ENCODE measurements at places on chromosomes 16 and 17. TPM values are rescaled to one million over a fixed set of nuclear protein-coding genes. Genes with fewer than 3 reads are reported as not detected.

DNA sequence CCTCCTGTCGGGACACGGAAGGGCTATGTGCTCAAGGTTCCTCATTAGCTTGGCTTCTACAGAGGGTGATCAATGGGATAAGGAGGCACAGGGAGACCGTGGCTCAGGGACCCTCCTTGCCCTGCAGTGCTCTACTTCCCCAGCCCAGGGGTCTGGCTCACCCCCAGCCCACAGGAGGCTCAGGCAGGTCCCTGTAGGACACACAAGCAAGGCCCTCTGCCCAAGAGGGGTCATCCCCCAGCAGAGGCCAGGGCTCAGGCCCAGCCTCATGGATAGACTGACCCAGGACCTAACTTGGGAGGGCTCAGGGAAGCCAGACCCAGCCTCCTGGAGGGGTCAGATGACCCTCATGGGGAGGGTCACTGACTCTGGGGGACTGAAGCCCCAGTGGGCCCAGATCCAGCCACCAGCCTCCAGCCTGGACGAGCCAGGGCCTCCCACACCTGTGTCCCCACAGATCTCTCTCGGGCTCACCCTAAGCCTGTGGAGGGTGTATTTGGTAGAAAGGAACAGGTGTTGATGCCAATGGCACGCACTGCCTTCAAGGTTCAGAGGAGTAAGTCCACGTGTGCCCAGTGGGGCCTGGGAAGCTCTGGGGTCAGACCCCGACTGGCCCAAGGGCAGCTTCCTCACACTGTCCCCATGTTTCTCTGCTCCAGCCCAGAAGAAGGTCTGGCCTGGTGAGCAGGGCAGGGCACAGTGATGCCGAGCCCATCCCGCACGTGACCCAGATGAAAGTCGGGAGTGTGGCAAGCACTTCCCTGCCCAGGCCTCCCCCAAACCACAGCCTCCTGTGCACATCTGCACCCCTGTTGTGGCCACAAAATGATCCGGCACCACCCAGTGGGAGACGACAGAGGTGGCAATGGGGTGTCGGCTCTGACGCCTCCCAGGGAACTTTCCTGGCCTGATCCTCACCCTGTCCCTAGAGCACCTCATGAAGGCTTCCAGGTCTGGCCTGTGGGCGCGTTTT lies 10.9 kb upstream of the KRTAP17-1 start:
- H3K36me3 ChIP-seq, result no peaks in the 10 kb centered on the region
- no peak for DNase-seq
- H3K4me1 ChIP-seq, result no peaks in the 10 kb centered on the region
- no peak overlapping the region for H3K4me3 ChIP-seq

DNA sequence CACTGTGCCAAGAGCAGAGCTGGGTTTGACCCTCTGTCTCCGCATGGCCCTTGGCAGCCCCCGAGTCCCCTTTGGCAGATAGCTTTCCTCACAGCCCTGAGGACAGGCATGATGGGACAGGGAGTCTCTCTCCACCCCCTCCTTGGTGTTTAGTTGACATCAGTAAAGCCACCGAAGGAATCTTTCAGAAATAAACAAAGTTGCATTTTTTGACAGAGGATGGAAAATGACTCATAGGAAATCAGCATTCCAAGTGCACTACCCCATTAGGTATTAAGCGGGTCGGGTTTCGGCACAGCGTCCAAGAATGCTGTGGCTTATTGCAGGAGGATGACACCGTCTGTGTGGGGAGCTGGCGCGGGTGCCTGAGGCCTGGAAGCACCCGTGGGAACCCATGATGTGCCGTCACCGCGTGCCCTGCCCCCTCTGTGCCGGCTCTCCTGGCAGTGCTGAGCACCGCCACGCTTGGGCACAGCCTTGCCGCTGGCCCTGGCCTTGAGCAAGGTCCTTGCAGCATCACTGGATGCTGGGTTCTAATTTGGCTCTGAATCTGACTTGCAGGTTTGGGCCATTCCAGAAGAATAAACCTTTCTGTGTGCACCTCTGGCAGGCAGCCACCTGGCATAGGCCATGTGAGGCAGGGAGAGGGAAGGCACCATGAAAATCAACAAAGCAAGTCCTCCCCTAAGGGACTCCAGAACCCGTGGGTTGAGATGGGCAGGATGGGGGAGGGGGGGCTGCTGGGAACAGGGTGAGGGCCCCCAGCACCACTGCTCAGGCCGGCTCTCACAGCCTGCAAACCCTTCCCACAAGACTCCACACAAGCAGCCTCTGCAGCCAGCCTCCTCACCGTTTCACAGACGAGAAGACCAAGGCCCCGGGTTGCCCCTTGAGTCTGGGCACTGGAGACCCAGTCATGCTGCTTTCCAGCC lies 50.5 kb upstream of the ZNF469 start:
- H3K36me3 ChIP-seq, result no peaks in the 10 kb centered on the region
- peaks cover 9% of the 10 kb centered on the region for H3K27me3 ChIP-seq
- no peak overlapping the region for H3K27ac ChIP-seq
- no peak for DNase-seq
- peaks cover 4% of the 10 kb centered on the region for H3K4me1 ChIP-seq

GRCh38 chr16:3180445-3180878 lies 7.5 kb upstream of the OR1F1 start:
- no peak overlapping the region for H3K4me3 ChIP-seq
- no peaks in the 10 kb centered on the region for H3K36me3 ChIP-seq
- DNase-seq, result no peak
- H3K27me3 ChIP-seq, result peaks cover 72% of the 10 kb centered on the region
- H3K27ac ChIP-seq, result no peak overlapping the region

Gene FSCN2
- 5.5 TPM for total RNA-seq

All from activated B cell treated with CpG ODN at 0.5 μM for 24 hours (primary cell).